RKO (cell line): ENCODE measurements at places on chromosomes 11 and 22.

GRCh38 chr11:12454782-12455181, 77.4 kb downstream of the PARVA start:
- DNase-seq = no peak

DNA sequence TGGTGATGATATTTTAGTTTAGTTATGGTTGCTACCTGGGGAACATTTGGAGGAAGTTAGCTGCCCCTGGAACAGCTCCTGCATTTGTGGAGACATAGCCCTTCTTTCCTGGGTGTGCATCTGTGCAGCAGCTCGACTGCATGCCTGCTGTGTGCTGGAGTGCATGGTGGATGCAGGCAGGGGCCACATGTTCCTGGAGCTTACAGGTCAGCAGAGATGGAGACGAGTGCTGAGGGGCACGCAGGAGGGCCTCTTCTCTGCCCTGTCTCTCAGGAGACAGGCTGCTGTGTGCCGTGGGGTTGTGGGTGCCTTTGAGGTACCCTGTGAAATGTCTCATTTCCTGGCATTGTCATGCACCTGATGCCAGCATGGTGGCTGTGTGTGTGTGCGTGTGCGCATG, 87.5 kb downstream of the TBC1D22A start:
- no peak for DNase-seq

DNA sequence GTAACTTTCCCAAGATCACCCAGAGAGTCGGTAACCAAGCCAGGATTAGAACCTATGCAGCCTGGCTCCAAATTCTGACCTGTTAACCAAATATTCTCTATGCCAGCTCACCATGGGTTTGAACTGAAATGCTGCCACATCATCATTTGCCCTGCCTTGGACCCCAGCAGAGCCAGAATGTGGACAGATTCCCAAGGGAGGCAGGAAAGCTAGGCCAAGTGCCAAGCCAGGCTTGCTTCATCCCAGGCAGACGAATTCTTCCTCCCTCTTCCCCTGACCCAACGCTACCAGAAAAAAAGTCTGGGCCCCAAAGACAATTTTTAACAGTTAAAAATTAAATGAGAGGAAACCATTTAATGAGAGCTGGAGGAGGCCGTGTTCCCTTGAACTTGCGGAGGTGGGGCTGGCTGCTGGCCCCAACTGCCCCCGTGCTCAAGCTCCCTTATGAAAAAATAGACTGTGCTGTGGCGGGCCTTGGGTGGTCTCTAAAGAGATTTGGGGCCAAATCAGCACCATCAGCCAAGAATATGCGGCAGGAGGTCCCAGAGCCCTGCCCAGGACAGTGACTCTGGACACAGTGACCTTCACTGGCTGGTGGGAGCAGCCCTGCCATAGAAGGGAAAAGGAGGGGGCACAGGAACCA, 184.1 kb upstream of the SYT13 start:
- DNase-seq = no peak

DNA sequence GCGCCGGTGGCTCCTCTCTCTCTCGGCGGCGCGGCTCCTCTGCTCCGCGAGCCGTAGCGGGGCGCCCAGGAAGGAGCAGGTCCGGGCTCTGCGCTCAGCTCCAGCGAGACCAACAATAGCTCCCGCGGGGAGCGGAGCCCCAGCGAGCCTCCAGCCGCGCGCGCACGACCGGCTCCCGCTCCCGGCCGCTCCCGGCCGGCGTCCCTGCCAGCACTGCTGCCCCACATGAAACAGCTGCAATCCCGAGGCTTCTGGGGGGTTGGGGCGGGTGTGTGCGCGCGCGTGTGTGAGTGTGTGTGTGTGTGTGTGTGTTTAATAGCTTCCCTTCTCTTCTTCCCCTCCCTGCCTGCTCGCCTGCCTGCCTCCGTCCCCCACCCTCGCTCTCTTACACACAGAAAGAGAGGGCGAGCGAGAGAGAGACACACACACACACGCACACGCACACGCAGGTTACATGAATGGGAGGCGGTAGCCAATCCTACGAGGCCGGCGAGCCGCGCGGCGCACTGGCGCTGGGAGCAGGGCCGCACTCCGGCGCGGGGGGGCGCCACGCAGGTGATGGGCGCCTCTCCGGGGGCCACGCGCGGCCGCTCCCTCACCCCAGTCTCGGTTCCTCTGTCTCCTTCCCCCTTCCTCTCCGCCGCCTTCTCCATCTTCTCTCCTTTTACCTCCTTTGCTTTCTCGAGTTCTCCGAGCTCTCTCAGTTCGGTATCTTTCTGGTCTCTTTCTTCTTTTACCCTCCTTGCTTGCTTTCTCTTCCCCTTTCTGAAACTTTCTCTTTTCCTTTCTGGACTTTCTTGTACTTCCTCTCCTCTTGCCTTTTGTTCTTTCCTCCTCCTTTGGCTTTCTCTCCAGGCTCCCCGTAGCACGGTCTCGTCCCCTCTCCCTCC, at the start of gene TENM4:
Gene TENM4 (minus strand): TSS at position 460 of the 890 bp plus-strand sequence. CDS start 371,086 bp downstream, outside the sequence.
- no peak for DNase-seq

GRCh38 chr11:32023370-32024305, 67.2 kb upstream of the RCN1 start:
- no peak for DNase-seq

GRCh38 chr22:39431216-39431801, 25.5 kb upstream of the MGAT3 start:
- no peak for DNase-seq
